ENCODE measurements at places on chromosomes 3 and 15.

DNA sequence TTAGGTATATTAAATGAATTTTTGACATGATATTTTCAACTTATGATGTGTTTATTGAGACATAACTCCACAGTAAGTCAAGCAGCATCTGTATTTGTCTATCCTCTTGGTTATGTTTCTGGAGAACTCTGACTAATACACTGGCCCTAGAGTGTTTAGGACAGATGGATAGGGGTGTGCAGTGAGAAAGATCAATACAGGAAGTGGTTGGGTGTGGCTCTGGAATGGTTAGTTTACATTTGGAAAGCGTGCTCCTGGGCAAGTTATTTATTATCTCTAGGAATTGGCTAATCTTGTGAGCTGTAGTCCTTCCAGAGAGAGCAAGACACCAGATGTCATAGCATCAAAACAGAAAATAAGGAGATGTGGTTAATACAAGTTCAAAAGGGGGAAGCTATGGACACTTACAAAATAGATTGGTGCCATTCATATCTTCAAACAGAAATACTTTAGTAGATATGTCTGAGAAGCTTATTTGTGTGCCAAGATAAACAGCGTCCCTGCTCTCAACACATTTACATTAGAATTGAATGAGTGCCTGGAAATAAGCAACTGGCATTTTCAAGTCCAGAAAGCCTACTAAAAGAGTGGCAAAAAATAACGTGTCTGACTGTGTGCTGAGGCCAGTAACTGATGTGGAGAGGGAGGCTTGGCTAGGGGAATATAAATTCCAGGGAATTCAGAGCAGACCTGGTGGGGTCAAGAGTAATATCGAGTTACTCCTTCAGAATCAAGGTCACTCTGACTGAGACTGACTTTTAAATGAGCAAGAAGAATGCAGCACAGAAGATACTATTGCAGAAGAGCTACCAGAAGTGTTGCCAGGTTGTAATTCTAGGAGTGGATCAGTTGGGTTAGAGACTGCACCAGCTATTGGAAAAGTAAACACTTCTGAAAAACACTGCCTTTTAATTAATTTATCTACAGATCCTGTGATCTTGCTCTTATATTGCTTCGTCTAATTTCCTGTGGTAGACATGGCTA lies 33.4 kb upstream of the PLAAT1 start:
- no peak for DNase-seq

DNA sequence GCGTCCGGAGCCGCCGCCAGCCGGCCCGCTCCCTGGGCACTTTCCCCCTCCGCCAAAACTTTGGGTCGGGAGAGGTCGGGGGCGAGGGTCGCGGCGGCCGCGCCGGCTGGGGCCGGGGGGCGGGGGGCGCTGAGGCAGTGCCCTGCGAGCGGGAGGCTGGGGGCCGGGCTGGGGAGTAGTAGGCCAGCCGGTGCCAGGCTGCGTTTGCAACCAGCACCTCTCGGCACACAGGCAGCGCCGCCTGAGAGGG lies 452 bp downstream of the BBX start:
- peak; percentile 63 for DNase-seq

- DNase-seq = no peak
Observed at GRCh38 chr3:14243782-14244181, 65.2 kb downstream of the LSM3 start.

GRCh38 chr3:39113291-39113690 lies 5.8 kb downstream of the TTC21A start:
- DNase-seq = no peak

GRCh38 chr3:147654827-147655226 lies 245.7 kb downstream of the ZIC1 start:
- no peak for DNase-seq

DNA sequence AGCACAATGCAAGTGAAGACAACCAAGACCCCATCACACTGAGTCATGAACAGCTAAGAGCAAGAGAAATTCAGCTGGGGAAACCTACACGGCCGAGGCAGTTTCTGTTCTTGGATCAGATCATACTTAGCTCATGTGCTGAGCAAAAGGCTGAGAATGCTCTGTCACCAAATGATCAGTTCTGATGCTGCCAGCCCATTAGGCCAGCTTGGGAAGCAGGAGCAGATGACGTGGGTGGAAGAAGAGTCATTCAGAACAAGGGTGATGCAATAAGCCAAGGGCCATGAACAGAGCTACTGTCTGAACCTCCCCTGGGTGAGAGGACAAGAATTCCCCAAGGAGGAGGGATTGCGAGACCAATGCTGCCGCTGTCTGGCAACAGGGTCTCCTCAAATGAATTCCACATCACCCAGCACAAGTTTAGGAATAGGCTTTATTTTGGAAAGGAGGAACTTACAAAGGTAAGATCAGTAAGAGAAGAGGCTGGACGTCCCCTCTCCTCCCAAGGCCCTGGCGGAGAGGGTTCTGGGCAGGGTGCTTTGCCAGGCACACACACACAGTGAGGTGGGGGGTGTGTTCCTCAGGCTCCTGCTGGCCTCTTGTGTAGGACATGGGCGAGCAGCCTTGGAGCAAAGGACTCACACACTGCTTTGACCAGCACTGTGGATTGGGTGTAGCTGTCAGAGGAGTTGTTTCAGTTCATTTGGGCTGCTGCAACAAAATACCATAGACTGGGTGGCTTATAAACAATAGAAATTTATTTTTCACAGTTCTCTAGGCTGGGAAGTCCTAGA lies 65.6 kb upstream of the CTXND1 start:
- DNase-seq = peak; percentile 10

- DNase-seq = no peak
Observed at GRCh38 chr3:50571486-50571885, 2.2 kb downstream of the HEMK1 start.

GRCh38 chr15:96072821-96073220 lies 257.7 kb upstream of the NR2F2 start:
- DNase-seq = no peak

- DNase-seq = no peak
Observed at GRCh38 chr3:180184816-180185215, 148.1 kb upstream of the PEX5L start.
